GM12891 (cell line): ENCODE measurements at places on chromosomes 13 and 19.
A peak's percentile ranks its signal among the peaks of the same experiment; 100 is the strongest.

DNA sequence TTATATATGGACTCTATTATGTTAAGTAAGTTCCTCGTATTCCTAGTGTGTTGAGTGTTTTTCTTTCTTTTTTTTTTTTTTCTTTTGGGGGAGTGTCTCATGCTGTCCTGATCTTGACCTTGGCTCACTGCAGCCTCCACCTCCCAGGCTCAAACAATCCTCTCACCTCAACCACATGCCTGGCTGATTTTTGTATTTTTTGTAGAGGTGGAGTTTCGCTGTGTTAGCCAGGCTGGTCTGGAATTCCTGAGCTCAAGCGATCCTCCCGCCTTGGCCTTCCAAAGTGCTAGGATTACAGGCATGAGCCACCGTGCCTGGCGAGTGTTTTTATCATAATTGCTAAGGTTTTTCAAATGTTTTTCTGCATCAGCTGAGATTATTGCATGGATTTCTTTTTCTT, 10.7 kb upstream of the ZNF480 start:
- DNase-seq, result no peak

- no peak for DNase-seq
Measured at GRCh38 chr19:51317376-51317775, 5.9 kb downstream of the IGLON5 start.

DNA sequence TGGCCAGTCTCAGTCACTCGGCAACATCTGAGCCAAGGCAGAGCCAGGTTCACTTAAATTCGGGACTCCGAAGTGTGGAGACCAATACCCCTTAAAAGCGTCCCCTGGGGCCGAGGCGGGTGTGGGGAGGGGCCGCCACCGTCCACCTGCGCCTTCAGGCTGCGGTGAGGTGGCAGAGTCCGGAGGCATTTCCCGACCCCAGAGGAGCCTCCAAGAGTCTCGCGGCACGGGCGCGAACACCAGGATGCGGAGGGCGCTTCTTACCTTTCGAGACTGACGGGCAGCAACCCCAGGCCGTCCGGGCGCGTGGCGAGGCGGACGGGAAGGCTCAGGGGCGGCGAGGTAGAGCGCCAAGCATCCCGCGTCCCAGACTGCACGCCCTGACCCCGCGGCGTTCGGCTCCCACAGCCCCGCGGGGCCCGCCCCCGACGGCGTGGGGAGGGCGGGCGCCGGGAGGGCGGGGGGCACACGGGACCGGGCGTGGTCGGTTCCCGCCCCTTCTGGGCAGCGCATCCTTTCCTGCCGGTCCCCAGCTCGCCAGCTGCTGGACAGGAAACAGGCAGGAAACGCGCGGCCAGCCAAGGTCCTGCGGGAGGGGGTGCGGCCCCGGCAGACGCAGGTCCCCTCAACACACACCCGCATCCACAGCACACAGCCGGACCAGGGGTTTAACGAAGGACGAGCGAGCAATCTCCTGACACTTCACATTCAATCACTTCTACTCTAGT, at the start of gene THSD1:
TSS of gene THSD1 (minus strand) at position 406 of the 728 bp plus-strand sequence. CDS start 3,572 bp downstream, outside the sequence.
- DNase-seq, result peak; percentile 31

- no peak for DNase-seq
Measured at GRCh38 chr13:40079721-40080120, 424.3 kb downstream of the COG6 start.

- no peak for DNase-seq
Measured at GRCh38 chr19:28746478-28746877, 466.5 kb downstream of the UQCRFS1 start.

DNA sequence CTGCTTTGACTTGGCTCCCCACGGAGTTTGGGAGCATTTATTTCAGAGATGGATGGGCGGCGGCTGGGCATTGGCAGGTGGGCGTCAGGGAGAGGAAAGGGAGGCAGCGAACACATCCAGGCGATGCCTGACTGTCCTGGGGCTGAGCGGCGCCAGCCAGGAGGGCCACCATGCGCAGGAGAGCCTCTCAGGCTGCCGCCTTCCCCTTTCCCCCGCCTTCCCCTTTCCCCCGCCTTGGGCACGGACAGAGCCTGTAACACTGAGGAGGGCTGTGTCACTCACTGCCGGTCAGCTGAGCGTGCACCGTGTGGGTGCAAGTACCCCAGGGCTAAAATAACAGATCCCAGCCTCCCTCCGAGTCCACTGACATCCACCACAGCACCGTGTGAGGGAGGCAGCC, 11.4 kb downstream of the MCF2L start:
- DNase-seq, result no peak

DNA sequence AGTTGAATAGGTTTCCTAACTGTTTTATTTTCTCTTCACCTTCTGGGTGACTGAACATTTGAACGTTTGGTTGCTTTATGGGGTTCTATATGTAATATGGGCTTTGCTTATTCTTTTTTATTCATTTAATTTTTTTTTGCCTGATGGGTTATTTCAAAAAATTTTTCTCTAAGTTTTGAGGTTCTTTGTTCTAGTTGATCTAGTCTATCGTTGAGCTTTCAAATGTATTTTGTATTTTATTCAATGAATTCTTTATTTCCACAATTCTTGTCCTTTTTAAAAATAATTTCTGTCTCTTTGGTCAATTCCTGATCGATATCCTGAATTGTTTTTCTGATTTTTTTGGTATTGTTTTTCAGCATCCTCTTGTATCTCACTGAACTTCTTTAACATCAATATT, 239.5 kb upstream of the PCDH9 start:
- DNase-seq, result no peak

DNA sequence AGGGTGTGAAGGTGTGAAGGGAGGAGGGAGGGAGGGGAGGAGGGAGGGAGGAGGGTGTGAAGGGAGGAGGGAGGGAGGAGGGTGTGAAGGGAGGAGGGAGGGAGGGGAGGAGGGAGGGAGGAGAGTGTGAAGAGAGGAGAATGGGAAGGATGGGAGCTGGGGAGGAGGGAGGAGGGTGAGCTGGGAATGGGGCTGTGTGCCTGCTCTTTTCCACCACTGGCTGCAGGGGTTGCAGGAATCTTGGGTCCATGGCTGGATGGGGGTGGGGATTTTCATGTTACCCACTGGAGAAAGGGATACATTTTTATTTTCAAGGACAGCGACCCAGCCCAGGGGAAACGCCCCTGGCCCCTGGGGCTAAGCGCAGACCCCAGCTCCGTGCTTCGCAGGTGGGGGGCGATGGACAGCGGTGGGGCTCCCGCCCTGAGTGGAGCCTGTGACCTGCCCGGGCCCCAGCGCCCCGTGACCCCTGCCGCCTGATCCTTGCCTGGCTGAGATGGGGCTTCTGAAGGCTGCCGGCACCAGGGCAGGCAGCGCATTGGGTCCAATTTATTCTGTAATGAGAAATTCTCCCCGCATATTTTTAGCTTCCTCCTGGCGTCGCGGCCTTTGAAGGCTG, 3.0 kb upstream of the EFNA2 start:
- no peak for DNase-seq
